ENCODE measurements at places on chromosomes 12 and 14. TPM values are rescaled to one million over a fixed set of nuclear protein-coding genes. Genes with fewer than 3 reads are reported as not detected.

The KLRF1 gene
- total RNA-seq: not detected

The MAP3K9 gene
- 10.7 TPM for total RNA-seq

The ANO2 gene
- total RNA-seq: 0.93 TPM

The G2E3 gene
- total RNA-seq: 22.4 TPM

DNA sequence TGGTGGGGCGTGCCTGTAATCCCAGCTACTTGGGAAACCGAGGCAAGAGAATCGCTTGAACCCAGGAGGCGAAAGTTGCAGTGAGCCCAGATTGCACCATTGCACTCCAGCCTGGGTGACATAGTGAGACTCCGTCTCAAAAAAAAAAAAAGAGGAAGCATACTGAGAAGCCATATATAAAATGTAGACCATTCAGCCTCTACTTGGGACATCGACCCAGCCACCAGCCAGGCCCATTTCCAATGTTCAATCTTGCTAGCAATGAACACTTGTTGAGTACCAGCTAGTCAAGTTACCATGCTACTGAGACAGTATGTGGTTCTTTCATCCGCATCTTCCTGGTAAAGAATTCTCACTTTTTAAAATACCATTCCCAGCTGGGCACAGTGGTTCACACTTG lies 33.4 kb upstream of the RASSF8 start:
- DNase-seq: no peak

- peak; percentile 51 for DNase-seq
Observed at GRCh38 chr12:65306366-65307168, 28.1 kb downstream of the MSRB3 start.

GRCh38 chr12:27940756-27941402 lies 31.7 kb downstream of the PTHLH start:
- DNase-seq: peak; percentile 56

GRCh38 chr12:32989705-32990104 lies 93.1 kb upstream of the PKP2 start:
- no peak for DNase-seq

DNA sequence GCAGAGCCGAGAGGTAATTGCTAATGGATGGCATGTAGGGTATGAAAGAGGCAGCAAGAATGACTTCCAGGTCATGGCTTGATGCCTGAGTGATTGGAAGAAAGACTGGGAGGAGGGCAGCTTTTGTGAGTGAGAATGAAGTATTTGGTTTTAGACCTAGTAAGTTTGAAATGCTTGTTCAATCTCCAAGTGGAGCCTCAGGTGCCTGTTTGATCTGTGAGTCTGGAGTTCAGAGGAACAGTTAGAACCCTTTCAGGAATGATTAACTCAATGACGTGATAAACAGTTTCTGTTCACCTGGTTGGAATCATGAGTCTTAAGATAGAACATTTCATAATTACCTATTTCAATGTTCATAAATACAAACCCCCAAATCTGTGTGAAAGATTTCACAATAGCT lies 10.4 kb downstream of the KCNJ8 start:
- no peak for DNase-seq

DNA sequence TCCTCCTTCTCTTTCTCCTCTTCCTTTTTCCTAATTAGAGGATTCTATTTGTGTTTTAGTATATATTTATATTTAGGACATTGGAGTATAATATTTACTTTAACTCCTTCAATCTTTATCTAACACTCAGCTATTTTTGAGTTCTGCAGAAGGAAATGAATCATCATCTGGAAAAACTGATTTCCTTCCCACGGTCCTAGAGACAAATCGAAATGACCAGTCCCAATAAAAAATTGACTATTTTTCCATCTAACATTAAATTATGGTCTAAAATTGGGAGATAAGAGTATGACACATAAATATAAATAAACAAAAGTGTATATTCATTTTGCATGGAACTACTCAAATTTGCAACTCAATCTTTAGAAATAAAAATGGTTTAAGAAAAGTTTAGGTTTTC lies 167.4 kb downstream of the TMTC3 start:
- peak; percentile 71 for DNase-seq

GRCh38 chr14:24435192-24435810 lies 5.5 kb downstream of the KHNYN start:
- no peak for DNase-seq

DNA sequence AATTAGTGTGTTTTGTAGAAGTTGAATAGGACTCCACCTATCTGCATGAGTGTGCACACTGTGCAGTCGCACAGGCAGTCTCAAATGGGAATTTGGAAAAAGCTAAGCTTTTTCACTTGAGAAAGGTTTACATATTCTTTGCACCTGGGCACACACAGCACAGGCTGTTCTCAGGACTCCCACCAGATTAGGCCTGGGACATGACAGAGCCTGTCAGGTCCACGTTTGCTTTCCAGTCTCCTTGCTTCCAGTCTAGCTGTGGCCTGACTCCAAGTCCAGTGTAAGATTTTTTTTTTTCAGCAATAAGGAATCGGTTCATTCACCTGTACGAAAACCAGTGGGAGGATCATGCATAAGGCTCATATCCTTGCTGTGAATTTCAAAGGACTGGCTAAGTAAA lies 181.3 kb downstream of the ZFP36L1 start:
- no peak for DNase-seq
